ENCODE measurements at places on chromosomes 1 and 21. TPM values are rescaled to one million over a fixed set of nuclear protein-coding genes. Genes with fewer than 3 reads are reported as not detected.

The MYOG gene
- total RNA-seq = not detected

The KDM1A gene
- 149 TPM for total RNA-seq

The ZNF593OS gene
- total RNA-seq = 0.41 TPM

The CR1L gene
- total RNA-seq = not detected

The SPAG17 gene
- not detected for total RNA-seq

The TMED5 gene
- total RNA-seq = 39.4 TPM

The NBPF3 gene
- 10.6 TPM for total RNA-seq

The PRDM2 gene
- total RNA-seq = 15.5 TPM

The SH3BGR gene
- 13.8 TPM for total RNA-seq

The FGR gene
- total RNA-seq = 0.05 TPM

The KRTAP19-5 gene
- not detected for total RNA-seq

The KRTAP19-8 gene
- not detected for total RNA-seq

The CRNN gene
- not detected for total RNA-seq

The EDN2 gene
- total RNA-seq = not detected

The TNFRSF8 gene
- 0.85 TPM for total RNA-seq

The TNFSF4 gene
- total RNA-seq = 0.61 TPM

The NMNAT1 gene
- total RNA-seq = 3.3 TPM

The GBP7 gene
- total RNA-seq = not detected

The TRPM2 gene
- 11.1 TPM for total RNA-seq

The SNX7 gene
- total RNA-seq = 28.4 TPM

The SLC44A3 gene
- not detected for total RNA-seq

The CELA3B gene
- not detected for total RNA-seq

The SAMD11 gene
- 7.6 TPM for total RNA-seq

The MIXL1 gene
- not detected for total RNA-seq

The KISS1 gene
- 12.4 TPM for total RNA-seq

The CA14 gene
- not detected for total RNA-seq

The NT5C1A gene
- 0.34 TPM for total RNA-seq

The RPE65 gene
- not detected for total RNA-seq

The RBP7 gene
- not detected for total RNA-seq

The VHLL gene
- 0.19 TPM for total RNA-seq

The LCE3C gene
- not detected for total RNA-seq

The STUM gene
- not detected for total RNA-seq
